Suprapubic skin (tissue), 4 donors: ENCODE measurements at places on chromosomes 1 and 21. TPM values are rescaled to one million over a fixed set of nuclear protein-coding genes. Genes with fewer than 3 reads are reported as not detected.

- H3K27ac ChIP-seq, result no peak overlapping the region
- no peaks in the 10 kb centered on the region for H3K27me3 ChIP-seq
- DNase-seq, result no peak
- H3K36me3 ChIP-seq, result no peaks in the 10 kb centered on the region
- no peaks in the 10 kb centered on the region for H3K4me1 ChIP-seq
Measured at GRCh38 chr1:170630977-170631376, 33.0 kb upstream of the PRRX1 start.

DNA sequence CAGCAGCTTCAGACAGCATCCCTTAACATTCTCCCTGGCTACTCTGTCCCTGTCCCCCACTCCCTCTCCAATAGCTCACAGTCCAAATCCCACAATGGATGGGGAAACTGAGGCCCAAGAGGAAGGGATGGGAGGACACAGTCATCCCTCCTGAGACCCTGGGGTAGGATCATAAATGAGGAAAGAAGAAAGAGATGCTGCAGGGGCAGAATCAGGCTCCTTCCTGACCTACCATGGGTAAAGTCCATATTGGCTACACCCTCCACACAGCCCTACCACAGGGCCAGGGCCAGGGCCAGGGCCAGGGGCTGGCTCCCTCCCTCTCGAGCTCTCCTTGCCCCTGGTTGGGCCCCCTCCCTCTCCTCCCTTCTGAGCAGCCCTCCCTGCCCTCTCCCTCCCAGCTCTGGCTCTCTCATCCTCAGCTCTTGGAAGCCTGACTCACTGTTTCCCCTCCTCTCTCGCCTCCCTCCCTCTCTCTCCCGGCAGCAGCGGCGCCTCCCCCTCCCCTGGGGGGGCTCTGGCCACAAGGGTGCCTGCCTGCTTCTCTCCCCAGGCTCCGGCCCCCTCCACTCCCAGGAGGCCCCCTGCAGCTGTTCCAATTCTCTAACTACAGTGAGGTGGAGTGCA is 4.9 kb downstream of the AHDC1 start:
- H3K27ac ChIP-seq, result peak overlapping the region; percentile 65
- H3K27me3 ChIP-seq, result no peaks in the 10 kb centered on the region
- no peak for DNase-seq
- H3K4me3 ChIP-seq, result peak overlapping the region; percentile 19

DNA sequence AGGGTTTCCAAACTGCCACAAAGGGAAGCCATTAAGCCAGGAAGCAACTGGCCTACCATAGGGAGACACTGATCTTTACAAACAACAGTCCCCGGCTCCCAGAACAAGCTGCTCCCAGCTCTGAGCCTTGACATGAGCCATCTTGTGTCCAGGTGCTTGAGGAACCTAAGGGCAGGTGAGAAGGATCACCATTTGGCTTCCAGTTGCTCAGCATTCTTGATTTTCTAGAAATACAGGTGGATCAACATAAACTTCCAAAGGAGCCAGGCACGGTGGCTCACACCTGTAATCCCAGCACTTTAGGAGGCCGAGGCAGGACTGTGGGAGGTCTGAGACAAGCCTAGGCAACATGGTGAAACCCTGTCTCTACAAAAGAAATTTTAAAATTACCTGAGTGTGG is 21.6 kb downstream of the ZBTB17 start:
- H3K27ac ChIP-seq, result peak overlapping the region; percentile 78
- no peak for DNase-seq
- peaks cover 68% of the 10 kb centered on the region for H3K4me1 ChIP-seq
- H3K27me3 ChIP-seq, result no peaks in the 10 kb centered on the region

GRCh38 chr1:241460098-241460873 is 59.3 kb downstream of the FH start:
- no peaks in the 10 kb centered on the region for H3K36me3 ChIP-seq
- DNase-seq, result no peak
- H3K27ac ChIP-seq, result no peak overlapping the region
- H3K4me3 ChIP-seq, result no peak overlapping the region
- H3K4me1 ChIP-seq, result no peaks in the 10 kb centered on the region
- no peaks in the 10 kb centered on the region for H3K27me3 ChIP-seq

DNA sequence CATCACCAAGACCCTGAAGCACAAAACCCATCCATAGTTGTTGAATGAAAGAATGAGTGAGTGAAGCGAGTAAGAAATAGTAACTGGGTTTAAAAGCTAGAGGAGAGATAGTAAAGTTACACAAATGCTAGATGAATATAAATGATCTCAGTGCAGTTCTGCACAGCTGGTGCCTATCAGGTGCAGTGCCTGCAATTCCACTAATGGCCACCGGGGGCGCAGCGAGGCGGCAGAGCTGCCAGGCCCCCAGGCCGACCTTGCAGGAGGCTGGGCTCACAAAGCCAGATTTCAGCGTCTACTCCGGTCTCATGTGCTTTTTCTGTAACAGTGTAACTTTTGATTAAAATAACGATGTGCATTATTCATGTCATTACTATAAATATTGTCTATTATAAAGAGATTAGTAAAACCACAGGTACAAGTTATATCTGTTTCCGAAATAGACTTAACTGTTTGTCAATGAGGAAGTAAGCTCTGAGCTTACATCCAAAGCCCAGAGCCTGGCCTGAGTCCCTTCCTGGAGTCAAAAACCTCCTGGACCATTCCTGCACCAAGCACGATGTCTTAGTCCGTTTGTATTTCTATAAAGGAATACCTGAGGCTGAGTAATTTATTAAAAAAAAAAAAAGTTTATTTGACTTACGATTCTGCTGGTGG is 477.6 kb downstream of the NPHP4 start:
- no peaks in the 10 kb centered on the region for H3K36me3 ChIP-seq
- H3K4me3 ChIP-seq, result no peak overlapping the region
- H3K27ac ChIP-seq, result no peak overlapping the region
- peaks cover 22% of the 10 kb centered on the region for H3K27me3 ChIP-seq
- no peak for DNase-seq

- DNase-seq, result no peak
- H3K27ac ChIP-seq, result no peak overlapping the region
- no peaks in the 10 kb centered on the region for H3K36me3 ChIP-seq
- H3K27me3 ChIP-seq, result peaks cover 10% of the 10 kb centered on the region
- H3K4me3 ChIP-seq, result no peak overlapping the region
- H3K4me1 ChIP-seq, result no peaks in the 10 kb centered on the region
Measured at GRCh38 chr21:8991088-8991907, 1530.1 kb upstream of the TPTE start.

UBE2U gene
- not detected for total RNA-seq

FCRL6 gene
- not detected for total RNA-seq

OR2L13 gene
- not detected for total RNA-seq
